SW 1271 (cell line): ENCODE measurements at places on chromosomes 3 and 15.

GRCh38 chr15:99635794-99636193 is 70.0 kb downstream of the MEF2A start:
- DNase-seq = no peak

DNA sequence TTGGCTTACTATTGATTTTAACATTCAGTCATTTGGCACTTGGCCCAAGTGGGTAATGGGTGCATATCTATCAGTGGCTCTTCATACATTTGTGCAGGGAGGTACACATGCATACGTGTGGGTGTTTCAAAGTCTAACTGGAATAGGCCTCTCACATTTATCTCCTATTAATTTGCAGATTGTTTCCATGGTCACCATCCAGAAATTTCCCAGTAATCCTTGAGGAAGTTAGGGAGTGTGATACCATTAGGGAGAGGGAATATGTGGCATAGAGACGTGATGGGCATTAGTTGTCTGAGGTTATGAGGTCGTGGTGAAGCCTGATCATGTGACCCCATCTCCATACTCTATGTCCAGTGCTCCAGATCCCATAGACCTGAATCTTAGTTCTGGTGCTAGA is 102.8 kb downstream of the LPP start:
- no peak for DNase-seq

GRCh38 chr3:42672515-42672914 is 12.8 kb upstream of the KLHL40 start:
- DNase-seq = no peak

GRCh38 chr15:88843334-88843733 is 40.1 kb downstream of the ACAN start:
- no peak for DNase-seq

GRCh38 chr3:189529889-189530471 is 101.2 kb upstream of the TP63 start:
- no peak for DNase-seq

- no peak for DNase-seq
These were observed 11.1 kb upstream of the PIK3R4 start for GRCh38 chr3:130757611-130758150.

DNA sequence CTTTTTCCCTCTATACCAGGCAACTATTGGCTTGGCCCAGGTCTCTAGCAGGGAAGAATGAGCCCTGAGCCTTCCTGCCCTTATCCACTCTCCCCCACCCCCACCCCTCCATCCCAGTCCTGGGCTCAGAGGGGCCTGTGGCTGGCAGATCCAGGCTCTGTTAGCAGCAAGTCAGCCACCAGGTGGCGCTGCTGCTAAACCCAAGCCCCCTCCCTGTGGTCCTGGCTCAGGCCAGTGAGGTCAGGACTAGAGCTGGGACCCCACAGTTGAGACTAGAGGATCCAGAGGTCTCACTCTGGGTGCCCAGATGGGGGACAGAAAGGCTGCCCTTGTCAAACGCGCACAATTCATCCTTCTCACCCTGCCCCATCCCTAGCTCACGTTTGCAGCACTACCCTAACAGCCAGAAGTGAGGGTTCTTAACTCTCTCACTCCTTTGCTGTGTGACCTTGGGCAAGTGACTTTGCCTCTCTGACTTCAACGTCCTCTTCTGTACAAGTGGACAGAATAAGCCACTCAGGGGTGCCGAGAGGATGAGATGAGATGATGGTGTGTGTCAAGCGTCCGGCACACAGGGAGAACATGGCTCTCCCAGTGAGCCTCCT is 46.8 kb upstream of the SLC6A1 start:
- peak; percentile 15 for DNase-seq
